ENCODE measurements at places on chromosomes 11 and 22.

DNA sequence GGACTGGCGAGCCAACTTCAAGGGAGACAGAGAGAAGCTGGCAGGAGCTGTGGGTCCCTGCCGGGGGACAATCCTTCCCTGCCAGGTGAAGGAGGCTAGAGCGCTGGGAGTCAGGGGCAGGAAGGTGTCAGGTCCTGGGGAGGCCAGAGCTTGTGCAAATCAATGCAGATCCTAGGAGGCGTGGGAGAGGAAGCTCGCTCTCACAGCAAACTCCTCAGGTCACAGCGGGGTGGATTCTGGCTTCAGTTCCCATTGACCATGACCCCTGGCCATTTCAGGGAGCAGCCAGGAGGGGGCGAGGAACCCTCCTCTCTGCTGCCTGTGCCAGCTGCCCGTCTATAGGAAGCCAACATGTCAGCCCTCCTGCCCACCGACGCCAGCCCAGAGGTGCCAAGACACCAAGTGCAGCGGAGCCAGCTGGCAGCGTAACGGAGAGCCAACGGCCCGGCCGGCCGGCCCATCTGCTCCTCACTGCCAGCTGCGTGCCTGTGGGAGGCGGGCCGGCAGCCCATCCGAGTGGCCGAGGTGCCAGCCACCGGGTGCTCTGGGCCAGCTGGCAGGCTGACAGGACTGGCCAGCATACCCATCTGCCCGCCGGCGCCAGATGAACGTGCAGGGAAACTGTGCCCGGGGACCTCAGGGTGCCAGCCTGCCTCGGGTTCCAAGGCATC, 374.8 kb downstream of the MIAT start:
- DNase-seq: no peak

GRCh38 chr22:35384527-35384926, 3.6 kb downstream of the HMOX1 start:
- DNase-seq: no peak

GRCh38 chr11:64211181-64211872, 4.8 kb downstream of the FERMT3 start:
- DNase-seq: no peak

GRCh38 chr11:61342207-61342803, 9.3 kb downstream of the TKFC start:
- DNase-seq: no peak

GRCh38 chr11:69364921-69365320, 71.0 kb downstream of the MYEOV start:
- DNase-seq: no peak

DNA sequence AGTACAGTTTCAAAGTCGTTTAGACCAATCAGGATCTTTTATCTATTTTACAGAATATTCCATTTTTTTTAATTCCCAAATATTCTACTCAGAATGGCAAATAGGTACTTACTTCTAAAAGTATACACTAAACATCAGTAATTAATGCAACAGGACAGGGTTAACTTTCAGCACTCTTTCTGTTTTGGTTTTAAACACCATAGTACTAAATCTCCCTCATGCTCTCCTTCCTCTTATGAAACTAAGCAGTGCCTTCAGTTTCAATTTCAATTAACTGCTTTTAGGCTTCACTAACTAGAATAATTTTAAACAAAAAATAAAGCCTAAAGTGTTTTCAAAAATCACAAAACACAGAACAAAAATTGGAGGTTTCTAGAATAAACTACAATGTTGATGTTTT, 57.9 kb downstream of the NOX4 start:
- no peak for DNase-seq

GRCh38 chr11:65501472-65502273, 2.8 kb downstream of the MALAT1 start:
- no peak for DNase-seq

DNA sequence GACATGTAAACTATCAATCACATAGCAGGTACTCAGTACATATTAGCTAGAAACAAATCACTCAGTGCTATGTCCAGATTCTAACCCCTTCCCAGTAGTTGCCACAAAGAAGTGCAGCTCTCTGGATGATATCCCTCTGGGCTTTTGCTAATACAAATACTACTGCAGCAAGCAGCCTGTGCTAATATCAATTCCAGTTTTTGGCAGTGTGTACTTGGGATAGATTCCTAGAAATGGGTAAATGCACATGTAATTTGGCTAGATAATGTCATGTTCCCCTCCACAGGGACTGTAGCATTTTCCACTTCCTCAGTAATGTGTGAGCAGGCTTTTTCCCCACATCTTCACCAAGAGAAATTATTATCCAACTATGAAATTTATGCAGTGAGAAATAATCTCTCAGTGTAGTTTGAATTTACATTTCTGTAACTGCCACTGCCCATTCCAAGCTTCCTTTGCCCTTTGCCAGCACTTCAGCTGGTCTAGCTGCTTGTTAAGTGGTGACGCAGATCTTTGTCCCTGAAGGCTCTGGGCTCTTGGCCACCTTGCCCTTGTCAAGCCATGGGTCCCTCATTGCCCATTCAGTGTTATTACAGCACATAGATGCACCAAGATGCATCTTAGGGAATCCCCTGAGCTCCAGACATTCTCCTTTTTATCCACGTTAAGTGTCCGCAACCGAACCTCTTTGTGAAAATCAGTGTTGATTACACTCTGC, 107.1 kb upstream of the CLPB start:
- no peak for DNase-seq

DNA sequence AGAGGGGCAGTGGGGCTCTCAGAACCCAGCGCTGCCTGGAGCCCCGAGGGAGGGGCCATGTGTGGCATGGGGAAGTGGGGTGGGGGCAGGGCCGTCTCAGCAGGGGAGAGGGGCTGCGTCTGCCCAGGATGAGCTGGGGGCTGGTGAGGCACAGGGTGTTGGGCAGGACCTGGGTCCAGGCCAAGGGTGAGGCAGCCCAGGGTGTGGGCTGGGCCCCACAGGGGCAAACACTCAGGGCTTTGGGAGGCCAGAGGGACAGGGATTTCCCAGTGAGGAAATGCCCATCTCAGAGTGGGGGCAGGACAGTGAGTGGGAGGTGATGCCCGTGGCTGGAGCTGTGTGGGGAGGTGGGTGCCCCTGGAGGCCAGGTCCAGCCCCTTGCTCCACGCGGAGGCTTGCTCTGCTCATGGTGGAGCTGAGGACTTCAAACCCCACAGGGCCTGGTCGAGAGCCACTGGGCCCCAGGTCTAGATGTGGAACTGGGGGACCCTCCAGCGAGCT, 5.4 kb downstream of the PLXNB2 start:
- no peak for DNase-seq

- DNase-seq: no peak
These were observed 66.0 kb upstream of the TIMP3 start for GRCh38 chr22:32735526-32735925.

GRCh38 chr11:88208745-88209144, 33.5 kb upstream of the RAB38 start:
- no peak for DNase-seq

DNA sequence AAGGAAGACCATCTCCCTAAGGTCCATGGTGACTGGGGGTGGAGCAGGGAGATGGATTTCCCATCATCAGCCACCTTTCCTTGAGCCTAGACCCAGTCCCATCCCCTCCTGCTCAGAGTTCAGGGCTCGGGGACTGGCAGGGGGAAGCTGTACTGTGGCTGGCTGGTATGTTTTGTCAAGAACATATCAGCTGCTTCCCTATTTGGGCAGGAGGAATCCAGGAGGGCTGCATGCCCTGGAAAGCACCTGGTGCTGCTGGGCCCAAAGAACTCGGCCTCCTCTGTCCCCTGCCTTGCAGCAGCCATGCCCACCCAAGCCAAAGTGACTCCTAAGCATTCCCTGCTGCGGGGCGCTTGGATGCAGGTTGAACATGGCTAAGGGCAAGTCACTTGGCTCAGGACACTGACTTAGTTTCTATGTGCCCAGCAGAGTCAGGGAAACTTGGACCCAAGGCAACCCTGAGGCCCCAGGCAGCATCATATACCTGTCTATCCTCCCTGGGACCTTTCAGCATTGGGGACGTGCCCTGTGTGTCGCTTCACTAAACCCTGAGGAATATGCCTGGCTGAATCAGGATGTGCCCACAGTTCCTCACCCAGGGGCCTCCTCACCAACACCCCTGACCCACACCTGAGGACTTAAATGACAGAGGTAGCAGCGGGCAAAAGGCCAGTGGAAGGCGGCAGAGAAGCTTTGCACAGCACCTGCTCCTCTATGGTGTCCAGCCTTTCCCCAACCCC, 43.1 kb downstream of the BUD13 start:
- no peak for DNase-seq

DNA sequence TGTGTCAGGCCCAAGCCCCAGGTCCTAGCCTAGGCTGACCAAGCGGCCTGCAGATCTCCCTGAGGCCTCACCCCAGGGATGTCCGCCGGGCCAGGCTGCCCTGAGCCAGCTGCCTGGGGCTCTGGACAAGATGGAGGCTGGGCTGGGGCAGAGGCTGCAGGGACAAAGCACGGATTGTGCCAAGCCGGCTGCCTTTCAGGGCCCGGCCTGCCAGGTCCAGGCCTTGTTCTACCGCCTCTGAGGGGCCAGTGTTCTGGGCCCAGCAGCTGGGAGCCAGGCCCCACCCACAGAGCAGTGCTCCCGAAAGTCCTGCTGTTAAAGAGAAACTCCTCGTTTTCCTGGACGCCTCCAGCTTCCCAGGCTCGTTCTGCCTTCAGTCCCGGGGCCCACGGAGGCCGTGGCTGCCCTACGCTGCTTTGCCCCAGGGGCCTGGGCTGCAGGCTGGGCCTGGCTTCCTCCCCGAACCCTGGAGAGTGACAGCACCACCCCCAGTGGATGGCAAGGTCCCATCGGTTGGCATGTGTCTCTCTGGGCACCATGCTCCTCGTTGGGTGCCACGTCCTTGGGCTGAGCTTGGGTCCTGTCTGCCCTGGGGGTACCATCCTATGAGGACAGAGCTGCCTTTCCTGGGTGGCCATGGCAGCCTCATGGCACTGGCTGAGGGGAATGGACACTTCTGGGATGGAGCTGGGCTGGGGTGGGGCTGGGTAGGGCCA, 7.6 kb downstream of the BRSK2 start:
- DNase-seq: no peak

DNA sequence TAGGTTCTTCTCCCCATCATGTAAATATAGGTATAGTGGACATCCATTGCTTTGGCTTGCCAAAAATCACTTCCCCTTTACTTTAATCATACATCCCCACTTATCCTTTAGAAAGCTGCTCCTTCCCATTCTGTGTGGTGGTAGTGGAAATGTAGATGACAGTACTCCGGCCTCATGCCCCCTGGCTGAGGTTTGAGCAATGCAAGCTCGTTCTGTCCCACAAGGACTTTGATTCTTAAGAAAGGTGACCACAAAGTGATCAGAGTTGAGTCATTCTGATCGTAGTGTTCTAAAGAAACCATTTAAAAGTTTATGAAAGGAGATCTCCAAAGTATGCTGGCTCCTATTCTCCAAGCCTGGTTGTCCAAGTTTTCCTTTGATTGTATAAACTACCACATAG, 10.9 kb downstream of the TUG1 start:
- DNase-seq: no peak

DNA sequence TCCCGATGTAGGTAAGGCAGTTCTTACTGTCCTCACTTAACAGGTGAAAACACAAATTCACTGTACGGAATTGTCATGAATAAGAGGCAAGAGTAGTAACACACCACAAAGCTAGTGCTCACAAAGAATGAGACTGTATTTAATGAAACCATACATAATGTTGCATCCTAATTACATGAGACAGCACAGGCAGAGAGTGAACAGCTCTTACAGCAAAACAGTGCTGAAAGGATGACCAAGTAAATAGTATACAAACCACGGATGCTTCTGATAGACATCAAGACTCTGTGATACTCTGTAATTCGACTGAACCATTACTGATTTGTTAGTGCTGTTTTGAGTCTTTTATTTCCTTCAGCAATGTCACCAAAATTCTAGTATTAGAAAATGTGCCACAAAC, 282.3 kb downstream of the TTC28 start:
- DNase-seq: no peak

GRCh38 chr11:19872512-19873145, 160.0 kb downstream of the NAV2 start:
- no peak for DNase-seq

DNA sequence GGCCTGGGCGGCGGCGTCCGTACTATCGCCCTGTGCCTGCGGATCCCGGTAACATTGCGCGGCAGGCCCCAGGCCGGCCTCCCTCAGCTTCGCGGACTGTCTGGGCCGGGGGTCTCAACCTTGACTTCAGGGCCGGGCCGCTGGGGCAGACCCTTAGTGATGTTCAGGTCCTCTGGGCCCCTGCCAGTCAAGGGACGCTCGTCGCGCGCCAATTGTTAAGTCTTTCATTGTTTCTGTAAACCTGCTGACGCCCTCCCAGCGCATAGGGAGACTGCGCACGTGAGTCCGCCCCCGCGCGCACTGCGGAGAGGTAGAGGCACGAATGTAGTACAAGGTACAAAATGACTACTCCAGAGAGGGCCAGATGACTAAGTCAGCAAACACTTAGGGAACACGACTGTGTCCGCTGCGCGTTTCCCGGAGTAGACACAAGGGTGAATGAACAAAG, 451 bp upstream of the HDHD5 start:
- no peak for DNase-seq

DNA sequence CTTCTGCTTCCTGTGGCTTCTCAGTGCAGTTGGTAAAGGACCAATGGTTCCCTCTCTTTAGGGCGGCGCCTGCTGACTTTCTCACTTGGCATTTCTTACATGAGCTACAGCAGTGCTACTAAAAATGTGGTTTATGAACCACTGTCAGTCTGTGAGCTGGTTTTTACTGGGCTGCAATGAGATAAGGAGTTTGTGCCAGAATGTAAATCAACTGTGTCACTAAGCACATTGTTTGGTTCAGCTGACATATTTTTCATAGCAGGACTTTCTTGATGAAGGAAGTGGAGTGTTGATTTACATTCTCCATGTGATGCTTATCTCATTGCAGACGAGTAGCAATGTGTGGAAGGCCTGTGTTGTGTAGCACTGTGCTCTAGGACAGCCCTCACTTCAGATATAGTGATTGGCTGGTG, 463.3 kb downstream of the SOX6 start:
- no peak for DNase-seq

GRCh38 chr11:88280673-88281316, 56.7 kb downstream of the CTSC start:
- no peak for DNase-seq

DNA sequence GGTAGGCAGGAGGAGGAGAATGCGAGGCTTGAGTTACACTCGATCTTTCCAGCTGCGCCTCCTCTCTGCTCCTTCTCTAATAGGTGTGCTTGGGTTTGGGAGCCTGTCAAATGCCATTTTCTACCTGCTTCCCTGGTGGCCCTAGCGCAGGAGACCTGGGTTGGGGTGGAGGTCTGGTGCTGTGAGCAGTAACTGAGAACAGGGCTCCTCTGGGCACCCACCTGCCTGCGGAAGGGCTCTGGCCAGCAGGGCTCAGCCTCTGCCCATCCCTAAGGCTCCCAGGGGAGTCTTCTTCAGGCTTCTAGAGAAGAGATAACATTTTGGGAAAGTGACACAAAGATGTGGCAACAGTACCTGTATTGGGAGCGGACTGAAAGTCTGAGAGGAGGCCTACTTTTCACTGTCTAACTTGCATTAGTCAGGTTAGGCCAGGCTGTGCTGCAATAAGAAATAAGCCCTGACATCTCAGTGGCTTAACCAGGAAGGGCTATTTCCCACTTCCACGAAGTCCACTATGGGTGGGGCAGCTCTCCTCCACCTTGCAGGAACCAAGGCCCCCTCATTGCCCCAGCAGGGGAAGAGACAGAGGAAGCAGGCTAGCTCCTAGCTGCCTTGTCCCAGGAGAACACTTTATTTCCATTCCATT, 7.7 kb upstream of the LTO1 start:
- DNase-seq: no peak
